ENCODE measurements at places on chromosomes 11 and 22.

- DNase-seq = no peak
These were observed 69.3 kb downstream of the LRRC32 start for GRCh38 chr11:76601272-76601671.

DNA sequence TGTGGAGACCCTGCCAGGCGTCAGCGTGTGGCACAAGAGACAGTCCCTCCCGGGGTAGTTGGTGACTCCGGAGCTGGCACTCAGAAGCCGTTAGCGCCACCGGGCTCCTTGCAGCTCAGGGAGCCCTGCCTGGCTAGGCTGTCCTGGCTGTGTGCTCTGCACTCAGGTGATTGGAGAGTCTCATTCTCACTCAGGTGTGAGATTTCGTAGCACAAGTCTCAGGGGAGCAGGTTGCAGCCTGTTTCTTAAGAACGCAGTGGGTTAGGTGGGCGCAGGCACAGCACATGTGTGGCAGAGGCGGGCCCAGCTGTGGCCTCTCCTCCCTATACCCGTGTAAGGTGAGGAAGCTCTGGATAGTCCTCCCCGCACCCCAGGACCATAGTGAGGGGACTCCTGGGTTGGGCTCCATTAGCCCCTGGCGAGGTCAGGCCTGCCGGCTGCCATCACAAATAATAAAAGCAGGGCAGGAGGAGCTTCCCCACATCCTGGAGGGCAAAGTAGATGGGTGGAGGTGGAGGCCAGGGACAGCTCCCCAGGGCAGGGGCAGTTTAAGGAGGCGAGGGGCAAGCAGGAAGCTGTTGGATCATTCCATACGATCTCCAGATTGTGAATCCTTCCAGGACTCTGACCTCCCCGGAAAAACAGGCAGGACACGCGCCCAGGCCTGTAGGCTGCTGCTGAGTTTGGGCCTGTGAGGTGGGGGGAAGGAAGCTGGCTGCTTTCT lies 39.4 kb downstream of the SBF1 start:
- DNase-seq = no peak

DNA sequence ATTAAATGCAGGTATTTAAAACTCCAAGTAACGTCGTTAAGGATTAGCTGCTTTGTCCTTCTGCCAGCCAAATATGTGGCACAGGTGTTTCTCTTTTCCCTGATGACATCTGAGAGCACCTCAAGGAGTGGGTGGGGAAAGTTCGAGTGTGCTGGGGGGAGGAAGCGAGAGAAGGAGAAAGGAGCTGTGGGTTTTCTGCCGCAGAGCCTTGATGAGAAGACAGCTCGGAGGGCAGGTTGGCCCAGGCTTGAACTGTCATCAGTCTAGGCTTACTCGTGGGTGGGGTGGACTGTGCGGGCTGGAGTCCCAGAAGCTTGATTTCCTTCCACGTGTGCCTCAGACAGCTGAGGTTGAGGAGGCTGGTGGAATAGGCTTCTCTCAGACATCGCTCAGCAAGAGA lies 15.2 kb upstream of the SORL1-AS1 start:
- peak; percentile 83 for DNase-seq

- no peak for DNase-seq
These were observed 5.8 kb downstream of the MTNR1B start for GRCh38 chr11:92975285-92975684.

DNA sequence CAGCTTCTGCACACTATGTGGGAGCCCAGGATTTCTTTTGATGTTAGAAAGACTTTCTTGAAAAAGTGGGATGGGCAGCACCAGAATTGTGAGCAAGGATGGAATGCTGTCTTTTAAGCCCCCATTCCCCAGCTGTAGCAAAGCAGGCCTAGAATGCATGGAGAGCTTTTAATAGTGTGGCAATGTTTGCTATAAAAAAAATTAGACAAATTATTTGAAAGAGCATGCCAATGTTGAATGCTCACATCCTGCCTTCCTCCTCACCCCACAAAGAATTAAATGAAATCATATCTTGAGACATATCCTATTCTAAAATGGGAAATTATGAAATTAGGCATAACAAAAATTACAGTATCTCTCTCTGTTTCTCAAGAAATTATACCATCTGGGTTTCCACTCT lies 154.7 kb downstream of the C11orf91 start:
- no peak for DNase-seq

GRCh38 chr11:75668451-75669297 lies at the start of gene MAP6:
TSS of gene MAP6 (minus strand) at chr11:75669038. CDS start at chr11:75668369, 669 bp downstream.
- no peak for DNase-seq

- DNase-seq = no peak
These were observed 150.7 kb downstream of the BRD1 start for GRCh38 chr22:49676783-49677494.

- DNase-seq = no peak
These were observed 27.9 kb upstream of the MOB2 start for GRCh38 chr11:1514336-1515061.

DNA sequence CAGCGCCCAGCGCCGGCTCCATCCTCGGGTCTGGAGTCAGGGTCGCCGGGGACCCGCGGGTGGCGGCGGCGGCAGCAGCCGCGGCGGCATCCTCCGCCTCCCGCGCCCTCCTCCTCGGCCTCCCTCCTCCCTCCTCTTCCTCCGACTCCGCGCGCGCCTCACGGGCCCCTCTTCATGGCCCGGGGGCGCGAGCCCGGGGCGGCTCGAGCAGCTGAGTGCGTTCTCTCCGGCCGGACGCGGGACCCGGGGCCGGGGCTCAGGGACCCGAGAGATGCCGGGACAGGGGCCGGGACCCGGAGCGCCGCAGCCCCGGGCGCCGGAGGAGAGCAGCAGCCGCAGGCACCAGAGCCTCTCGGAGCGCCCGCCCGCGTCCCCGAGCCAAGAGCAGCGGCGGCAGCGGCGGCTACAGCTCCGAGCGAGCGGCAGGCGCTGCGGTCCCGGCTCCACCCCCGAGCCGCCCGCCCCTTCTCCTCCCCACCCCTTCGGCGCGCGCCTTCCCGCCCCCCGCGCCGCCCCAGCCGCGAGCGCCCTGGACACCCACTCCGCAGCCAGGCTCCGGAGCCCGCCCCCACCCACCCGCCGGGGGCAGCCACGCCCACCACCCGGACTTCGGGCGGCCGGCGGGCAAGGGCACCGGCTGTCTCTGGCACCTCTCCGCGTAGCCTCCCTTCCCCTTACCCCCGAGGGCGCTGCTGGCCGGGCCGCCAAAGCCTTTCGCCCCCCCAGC lies at the start of gene CHST1:
CHST1 (minus strand) TSS at position 417 of the 727 bp plus-strand sequence. CDS start 14,699 bp downstream, outside the sequence.
- no peak for DNase-seq

DNA sequence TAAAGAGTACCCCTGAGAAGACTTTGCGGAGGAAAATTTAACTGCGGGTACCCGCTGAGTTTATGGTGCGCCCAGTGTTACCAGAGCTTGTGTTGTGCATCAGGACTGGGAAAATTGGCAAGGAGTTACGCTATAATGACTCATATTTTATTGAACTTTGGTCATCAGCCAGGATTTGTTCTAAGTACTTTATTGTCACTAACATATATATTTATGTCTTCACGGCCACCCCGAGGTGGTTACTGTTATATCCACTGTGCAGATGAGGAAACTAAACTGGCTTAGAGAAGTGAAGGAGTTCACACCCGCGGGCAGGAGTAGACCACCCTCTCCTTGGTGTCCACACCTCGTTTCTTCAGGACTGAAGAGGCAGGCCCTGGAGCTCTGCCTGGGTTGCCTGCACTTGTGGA lies 667 bp downstream of the ACCS start:
- DNase-seq = no peak

- peak; percentile 12 for DNase-seq
These were observed 5.5 kb downstream of the FOLR3 start for GRCh38 chr11:72141066-72141465.

GRCh38 chr11:109789901-109790300 lies 303.3 kb upstream of the ZC3H12C start:
- DNase-seq = no peak

DNA sequence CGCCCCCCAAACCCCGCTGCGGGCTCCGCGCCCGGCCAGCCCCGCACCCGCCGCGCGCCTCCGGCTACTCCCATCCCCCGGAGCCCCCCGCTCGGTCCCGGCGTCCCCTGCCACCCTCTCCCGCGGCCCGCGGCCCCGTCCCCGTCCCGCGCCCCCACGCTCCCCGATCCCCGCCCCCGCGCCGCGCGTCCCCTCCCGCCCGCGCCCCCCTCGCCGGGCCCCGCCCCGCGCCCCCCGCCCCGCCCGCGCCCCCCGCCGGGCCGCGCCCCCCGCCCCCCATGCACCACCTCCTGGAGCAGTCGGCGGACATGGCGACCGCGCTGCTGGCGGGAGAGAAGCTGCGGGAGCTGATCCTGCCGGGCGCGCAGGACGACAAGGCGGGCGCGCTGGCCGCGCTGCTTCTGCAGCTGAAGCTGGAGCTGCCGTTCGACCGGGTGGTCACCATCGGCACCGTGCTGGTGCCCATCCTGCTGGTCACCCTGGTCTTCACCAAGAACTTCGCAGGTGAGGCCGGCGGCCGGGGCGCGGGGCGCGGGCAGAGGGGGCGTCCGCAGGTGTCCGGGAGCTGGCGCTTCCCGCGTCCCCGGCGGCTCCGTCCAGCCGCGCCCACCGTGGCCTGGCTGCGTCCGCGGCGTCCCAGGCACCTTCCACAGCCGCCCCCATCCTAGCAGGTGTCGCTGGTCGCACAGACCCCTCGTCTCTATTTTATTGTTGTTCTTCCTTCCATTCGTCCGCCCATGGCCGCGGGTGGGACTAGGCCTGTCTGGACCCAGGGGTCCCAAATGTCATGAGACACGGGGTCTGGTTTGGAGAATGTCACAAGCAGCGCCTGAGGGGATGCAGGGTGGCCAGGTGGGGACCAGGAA lies at the start of gene PANX2:
PANX2 (plus strand) TSS at position 279 of the 866 bp plus-strand sequence; CDS start at position 279, 0 bp downstream.
- no peak for DNase-seq

- DNase-seq = no peak
These were observed 81.3 kb upstream of the BLID start for GRCh38 chr11:122197066-122197987.

GRCh38 chr11:117000014-117000737 lies 98.1 kb downstream of the SIK3 start:
- DNase-seq = no peak

GRCh38 chr22:23756891-23757290 lies 2.7 kb upstream of the VPREB3 start:
- no peak for DNase-seq

DNA sequence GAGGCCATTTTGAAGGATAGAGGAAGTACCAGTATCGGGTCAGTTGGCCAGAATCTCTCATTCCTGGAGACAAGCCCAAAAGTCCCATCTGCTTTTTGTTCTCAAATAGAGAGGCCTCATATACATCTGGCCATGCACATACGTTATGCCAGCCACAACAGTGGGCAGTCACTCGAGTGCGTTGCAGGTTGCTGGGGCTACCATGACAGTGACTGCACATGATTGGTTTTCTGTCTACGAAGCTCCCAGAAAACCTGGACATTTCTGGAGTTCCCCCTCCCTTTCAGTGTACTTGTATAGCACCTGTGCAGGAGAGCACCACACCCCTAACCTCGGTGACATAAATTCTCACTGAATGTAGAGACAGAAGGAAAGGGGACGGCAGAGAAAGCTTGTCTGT lies 62.1 kb downstream of the C22orf31 start:
- no peak for DNase-seq

- no peak for DNase-seq
These were observed 22.7 kb downstream of the BTBD10 start for GRCh38 chr11:13440100-13440855.

- DNase-seq = no peak
These were observed 540.3 kb downstream of the ETS1 start for GRCh38 chr11:128047026-128047425.
